ENCODE measurements at places on chromosomes 11 and 22.
A peak's percentile ranks its signal among the peaks of the same experiment; 100 is the strongest.

- no peak for DNase-seq
Measured at GRCh38 chr22:31332886-31333285, 13.3 kb downstream of the PATZ1 start.

- no peak for DNase-seq
Measured at GRCh38 chr11:34669458-34669857, 48.6 kb downstream of the EHF start.

DNA sequence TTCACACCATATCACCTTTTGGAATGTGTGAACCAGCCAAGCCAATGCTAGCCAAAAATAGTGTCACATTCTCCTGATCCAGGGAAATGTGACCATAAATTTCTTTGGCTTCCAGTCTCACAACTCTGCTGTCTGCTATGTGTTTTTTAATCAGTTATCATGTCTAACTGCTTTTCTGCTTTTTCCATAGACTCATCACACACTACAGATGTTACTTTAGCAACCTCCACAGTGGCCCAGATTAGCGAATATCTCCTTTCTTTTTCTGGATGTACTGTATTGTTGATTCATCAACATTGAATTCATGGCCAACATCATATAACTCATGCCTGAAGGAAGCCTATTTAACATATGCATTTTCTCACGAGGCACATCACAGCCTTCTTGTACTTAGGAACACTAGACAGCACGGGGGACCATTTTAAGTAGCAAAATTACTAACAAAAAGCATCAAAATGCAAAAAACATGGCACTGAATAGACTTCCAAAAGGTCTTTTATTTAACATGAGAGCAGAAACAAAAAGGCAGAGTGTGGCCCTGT is 73.1 kb upstream of the POU2AF2 start:
- no peak for DNase-seq

GRCh38 chr11:122367809-122368231 is 251.8 kb upstream of the BLID start:
- DNase-seq: no peak

GRCh38 chr11:119964136-119965025 is 173.5 kb downstream of the TRIM29 start:
- no peak for DNase-seq

DNA sequence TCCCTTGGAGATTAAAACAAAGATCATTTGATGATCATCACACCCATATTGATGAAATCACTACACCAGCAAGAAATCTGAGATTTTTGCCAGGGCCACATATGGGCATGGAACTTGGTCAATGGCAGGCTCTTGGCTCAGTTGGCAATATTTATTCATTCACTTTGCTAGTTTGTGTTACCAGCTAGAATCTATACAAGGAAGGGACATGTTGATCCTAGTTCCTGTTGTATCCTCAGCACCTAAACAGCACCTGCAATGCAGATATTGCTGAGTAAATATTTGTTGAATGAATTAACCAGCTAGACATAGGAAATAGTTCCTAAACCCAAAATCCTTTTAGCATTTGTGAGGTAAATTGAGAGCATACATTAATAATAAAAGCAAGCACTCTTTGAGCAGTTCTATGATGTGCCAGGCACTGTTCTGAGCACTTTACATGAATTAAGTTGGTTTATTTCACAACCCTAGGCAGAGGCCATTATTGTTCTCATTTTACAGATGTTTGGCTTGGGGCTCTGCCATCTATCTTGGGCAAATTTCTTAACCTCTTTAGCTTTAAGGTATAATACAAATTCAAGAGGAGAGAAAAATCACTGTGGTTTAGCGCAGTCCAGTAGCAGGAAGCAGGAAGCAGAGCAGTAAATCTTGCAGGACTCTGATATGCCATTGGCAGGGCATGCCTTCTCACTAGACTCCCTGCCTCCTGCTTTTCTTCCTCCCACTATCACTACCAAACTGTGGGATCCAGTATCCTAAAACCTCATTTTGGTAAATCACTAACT is 1.6 kb downstream of the TRIM68 start:
- DNase-seq: peak; percentile 42

GRCh38 chr11:60945295-60945667 is 6.7 kb downstream of the SLC15A3 start:
- DNase-seq: no peak

DNA sequence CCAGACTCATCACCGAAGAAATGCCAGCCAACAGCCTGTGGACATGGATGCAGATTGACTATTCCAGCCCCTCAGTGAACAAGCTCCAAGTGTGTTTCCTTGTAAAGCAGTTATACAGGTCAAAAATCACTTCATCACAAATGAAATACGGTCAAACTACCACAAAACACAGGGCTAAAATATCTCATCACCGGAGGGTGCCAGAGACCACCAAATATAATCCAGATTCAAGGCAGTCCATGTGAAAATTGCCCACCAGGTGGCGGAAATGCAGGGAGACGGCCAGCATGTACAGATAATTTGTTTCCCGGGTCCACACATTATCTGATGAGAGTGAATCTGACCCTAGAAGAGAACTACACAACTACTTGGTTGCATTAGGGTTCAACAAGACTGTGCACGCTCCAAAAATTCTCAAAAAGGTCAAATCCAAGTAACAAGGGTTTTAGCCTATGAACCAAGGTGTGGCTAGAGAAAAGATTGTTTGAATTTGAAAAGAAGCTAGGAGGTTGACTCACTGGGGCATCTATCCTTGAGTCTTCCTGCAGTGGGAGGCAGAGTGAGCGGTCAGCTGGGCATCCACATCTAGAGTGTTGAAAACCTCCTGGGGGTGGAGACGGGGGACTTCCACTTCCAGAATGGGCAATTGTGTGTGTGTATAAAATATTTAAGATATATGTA is 71.7 kb downstream of the IGLL5 start:
- DNase-seq: peak; percentile 33

- DNase-seq: no peak
Measured at GRCh38 chr11:1089738-1090599, 15.3 kb downstream of the MUC2 start.

GRCh38 chr11:57072640-57073039 is 83.9 kb downstream of the OR5AK2 start:
- no peak for DNase-seq

- DNase-seq: no peak
Measured at GRCh38 chr11:125902277-125902926, 604 bp downstream of the PUS3 start.

DNA sequence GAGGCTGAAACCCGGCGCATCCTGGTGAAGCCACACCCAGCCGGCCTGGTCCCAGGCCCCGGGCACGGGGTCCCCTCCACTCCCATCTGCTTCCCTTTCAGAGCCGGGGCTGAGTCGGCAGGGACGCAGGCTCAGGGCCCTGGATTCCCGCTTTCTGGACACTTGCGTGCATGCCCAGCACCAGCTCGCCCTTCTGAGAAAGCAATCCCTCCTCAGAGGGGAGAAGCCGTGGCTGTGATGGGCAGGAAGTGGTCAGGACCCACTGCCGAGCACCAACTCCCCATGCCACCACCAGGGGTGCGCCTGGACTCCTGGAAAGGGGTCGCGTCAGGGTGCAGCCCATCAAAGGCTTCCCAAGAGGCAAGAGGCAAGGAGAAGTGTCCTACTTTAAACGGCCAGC is 15.1 kb downstream of the CDKN1C start:
- DNase-seq: no peak

DNA sequence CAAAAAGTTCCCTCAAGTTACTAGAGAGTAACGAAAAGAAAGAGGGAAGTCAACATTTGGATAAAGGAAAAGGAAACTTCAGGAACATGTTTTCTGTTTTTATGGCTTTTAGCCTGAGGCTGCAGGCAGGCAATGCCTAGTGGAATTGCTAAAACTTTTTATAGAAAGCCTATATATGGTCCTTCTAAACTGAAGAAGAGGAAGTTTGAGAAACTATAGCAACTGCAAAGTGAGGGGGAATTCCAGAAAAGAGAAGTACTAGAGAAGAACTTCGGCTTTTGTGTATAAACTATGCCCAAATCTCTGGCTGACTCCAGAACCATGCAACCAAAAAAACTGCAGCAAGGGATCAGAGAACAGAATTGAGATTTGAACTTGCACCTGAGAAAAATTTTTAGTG is 74.3 kb upstream of the ARHGAP42 start:
- DNase-seq: peak; percentile 3

- no peak for DNase-seq
Measured at GRCh38 chr11:55658031-55658573, 3.9 kb upstream of the OR4C6 start.

DNA sequence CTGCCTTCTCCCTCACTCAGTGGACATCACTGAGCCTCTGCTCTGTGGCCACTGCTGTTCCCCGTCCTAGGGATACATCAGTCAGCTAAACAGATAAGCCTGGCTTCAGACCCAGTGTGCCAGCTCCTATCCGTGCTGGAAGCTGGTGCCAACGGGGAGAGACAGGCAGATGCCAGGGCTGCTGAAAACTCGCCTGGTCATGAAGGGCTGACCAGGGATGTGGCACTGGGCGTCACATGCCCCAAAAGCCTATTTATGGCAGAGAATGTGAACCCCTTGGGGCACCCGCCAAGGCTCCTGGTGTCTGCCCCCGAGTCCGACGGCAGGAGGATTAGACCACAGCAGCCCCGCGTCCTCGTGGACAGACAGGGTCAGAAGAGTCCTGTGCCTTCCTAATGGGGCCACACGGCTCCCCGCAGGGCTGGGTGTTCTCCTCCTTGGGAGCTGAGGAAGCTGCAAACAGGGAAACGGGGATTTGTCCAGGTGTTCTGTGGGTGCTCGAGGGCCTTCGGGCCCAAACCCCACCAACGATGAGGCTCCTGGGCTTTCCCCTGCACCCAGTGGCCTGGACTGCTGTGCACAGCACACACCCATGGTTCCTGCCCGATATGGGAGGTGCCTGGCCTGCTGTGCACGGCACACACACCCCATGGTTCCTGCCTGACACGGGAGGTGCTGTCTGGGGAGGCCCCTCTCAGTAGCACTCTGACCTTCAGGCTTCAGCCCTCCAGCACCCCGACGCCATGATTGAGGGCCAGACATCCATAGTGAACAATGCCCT is 19.9 kb downstream of the ANO1 start:
- no peak for DNase-seq

DNA sequence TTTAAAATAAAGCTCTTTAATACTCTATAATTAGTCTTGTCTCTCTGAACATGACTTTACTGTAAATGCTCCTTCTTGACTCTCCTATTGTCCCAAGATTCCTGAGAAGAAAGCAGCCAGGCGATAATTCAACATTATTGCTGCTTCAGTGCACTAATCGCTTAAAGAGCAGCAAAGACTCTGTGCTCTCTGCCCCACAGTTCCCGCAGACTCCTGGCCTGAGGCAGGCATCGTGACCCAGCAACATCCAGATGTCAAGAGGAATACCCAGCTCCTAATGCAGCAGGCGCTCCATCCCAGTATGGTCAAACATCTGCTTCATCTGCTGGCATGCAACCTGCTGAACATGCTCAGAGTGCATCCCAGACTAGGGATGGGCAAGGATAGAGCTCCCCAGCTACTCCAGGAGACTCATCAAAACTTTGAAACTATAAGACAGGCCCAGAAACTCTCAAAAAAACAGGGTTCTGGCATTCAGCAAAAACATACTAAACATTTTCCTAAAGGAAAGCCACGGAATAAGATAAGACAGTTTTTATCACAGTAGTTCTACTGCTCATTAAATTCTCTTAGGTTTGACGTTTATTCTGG is 270.0 kb downstream of the SOX6 start:
- DNase-seq: no peak

GRCh38 chr11:92845805-92846204 is 123.6 kb upstream of the MTNR1B start:
- DNase-seq: no peak

- DNase-seq: peak; percentile 40
Measured at GRCh38 chr22:20430720-20431510, 6.7 kb downstream of the SCARF2 start.

DNA sequence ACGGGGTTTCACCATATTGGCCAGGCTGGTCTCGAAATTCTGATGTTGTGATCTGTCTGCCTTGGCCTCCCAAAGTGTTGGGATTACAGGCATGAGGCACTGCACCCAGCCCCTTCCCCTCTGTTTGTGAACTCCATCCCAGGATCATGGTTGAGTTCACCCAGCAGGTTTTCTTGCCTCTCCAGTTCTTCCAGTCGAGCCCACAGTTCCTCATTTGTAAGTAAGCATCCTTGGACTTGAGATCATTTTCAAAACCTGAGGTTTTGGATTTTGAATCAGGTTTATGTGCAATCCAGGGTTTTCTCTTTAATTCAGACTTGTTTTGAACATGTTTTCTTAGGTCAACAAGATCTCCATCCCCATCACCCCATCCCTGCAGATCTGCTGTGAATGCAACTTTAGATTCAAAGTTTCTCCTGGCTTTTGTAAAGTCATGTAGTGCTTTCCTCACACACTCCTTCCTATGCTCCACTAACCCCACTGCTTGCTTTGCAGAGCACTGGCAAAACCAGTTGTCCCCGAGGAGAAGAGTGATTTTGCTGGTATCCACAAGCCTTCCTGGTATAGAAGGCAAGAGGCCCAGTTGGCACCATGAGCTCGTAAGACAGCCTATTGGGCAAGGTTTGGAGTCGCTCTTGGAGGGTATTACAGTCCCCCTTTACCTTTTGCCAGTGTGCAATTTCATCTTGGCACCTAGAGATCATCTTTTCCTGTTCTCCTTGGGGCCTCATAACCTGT is 14.7 kb upstream of the VPREB1 start:
- DNase-seq: no peak

- DNase-seq: no peak
Measured at GRCh38 chr11:73539506-73540084, 58.3 kb downstream of the FAM168A start.

DNA sequence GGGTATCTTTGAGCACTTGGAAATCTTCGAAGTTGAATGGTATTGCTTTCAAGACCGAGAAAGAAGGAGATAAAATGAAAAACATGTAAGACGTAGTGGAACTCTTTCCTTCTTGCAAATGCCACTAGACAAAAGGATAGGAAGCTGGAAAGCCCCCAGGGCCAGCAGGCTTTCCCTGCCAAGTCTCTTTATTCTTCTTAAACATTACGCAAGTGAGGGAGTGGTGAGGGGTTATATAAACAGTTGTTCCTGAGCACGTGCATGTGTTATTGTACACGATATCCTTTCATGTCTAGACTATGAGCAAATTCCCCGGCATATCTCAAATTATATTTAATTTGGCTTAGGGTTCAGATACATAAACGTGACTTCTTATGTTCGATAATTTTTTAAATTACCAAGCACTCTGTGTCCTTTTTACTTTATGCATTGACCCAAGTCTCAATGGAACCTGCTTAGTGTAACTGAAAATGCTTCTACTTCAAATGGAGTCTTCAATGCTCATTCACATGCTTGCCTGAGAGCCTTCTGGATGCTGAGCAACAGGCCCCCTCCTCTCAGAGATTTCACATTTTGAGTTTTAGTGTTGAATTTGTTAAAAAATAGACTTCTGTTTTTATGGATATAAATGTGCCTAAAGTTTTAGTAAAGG is 59.0 kb downstream of the PPP2R1B start:
- no peak for DNase-seq
